ENCODE measurements at places on chromosomes 6 and 20.

GRCh38 chr20:17985388-17986018 lies 16.7 kb downstream of the MGME1 start:
- DNase-seq = no peak

DNA sequence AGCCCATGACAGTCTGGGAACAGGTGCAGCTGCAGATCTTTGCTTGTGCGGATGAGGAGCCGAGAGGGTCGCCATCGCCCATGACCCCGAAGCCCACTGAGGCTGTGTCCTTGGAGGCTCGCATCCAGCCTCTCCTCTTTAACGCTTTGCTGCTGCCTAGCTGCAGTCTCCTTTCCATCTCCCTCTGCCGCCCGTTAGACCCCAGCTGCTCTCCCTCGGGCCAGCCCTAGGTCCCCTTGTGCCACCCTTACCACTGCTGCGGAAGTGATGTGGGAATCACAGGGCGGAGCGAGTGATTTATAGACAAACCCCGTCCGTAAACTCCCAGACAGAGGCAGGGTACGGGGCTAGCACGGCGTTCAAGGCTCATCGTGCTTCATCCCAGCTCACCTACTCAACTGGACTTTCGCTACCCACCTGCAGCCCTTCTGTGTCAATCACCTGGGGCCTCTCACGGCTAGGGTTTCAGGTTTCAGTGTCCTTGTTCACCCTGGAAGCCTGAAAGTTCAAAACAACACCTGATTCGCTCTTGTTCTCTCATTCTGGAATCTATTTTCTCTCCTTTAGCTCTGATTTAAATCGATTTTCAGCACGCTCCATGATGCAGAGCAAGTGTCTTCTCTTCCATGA lies 76.1 kb downstream of the PAX1 start:
- DNase-seq = no peak

DNA sequence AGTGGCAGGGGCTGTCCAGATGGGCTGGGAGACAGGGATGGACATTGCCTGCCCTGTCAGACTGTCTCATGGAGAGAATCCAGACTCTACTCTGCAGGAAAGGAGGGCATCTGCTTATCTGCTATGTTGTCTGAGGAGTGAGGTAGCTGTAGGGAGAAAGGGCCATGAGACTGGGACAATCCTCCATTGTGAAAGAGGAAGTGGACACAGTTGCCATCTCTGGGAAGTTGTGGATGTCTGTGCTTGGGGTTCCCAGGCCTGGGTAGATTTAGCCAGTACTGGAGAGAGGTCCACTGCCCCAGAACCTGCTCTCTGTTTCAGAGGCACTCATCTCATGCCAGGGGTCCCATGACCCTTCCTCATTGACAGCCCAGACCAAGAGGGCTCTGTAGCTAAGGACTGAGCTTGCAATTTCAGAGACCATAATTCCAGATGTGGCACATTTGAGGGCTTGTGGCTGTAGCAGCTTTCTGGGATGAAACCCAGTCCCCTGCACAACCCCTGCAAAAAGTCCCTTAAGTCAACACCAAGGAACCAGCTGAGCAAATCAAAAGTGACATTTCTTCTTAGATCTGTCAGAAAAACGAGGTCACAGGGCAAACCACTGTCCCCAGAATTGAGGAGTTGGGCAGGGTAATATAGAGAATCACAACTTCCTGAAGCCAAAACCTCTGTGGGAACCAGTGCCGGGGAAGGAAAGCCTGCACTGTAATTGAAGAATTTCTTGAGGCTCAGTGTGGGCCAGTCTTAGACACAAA lies 4.1 kb upstream of the SIRPG start:
- DNase-seq = no peak

GRCh38 chr6:39568896-39569295 lies 156.3 kb downstream of the KIF6 start:
- peak; percentile 3 for DNase-seq

DNA sequence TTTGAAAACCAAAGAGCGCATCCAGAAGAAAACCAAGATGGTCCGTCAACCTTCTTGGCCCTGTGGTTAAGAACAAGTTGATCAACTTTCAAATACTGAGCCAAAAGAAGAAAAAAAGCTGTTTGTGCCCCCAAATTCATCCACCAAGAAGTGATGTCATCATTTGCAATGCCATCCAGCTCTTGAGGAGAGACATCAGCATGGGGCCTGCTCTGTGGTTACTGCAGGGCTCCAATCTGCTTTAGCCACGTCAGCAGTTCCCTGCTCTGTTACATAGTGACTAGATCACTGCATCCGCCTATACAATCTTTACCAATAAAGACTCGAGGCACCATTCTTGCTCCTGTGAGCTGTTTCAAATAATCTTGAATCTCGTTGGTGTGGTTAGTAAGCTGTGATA lies 75.0 kb upstream of the BLCAP start:
- DNase-seq = no peak

GRCh38 chr6:145508107-145508506 lies 227.2 kb downstream of the EPM2A start:
- DNase-seq = no peak

- no peak for DNase-seq
Observed at GRCh38 chr6:34973547-34974248, 84.6 kb downstream of the ANKS1A start.

DNA sequence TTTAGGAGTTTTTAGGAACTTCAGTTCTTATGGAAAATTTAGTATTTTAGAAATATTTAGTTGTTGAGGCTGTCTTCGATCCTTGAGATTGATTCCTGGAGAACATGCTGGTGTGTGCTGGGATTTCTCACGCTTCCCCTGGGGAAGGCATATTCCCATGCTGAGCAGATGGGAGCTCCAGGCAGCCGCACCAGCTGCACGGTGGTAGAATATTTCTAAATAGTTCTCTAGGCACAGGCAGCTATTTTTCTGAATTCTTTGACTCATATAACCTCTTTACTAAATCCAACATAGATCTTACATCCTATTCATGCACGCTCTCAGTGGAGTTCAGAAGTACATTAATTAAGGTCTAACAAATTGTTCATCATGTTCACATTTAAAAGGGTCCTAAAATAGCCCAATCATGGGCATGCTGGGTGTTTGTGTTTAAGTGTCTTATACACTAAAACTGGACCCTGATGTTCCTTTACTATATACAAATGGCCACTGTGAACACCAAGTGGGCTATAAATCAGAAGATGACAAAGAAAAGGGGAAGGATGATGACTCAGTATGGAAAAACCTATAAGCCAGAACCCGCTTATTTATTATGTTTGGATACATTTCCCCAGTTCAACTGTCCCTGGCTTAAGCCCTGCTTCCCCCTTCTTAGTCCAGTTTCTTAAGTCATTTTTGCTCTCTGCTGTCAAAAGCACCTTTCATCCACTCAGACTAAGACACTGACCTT lies 138.5 kb downstream of the UST start:
- peak; percentile 76 for DNase-seq

- no peak for DNase-seq
Observed at GRCh38 chr6:12148841-12149240, 136.7 kb downstream of the HIVEP1 start.

- DNase-seq = no peak
Observed at GRCh38 chr20:63091901-63092659, 85.3 kb upstream of the BHLHE23 start.

DNA sequence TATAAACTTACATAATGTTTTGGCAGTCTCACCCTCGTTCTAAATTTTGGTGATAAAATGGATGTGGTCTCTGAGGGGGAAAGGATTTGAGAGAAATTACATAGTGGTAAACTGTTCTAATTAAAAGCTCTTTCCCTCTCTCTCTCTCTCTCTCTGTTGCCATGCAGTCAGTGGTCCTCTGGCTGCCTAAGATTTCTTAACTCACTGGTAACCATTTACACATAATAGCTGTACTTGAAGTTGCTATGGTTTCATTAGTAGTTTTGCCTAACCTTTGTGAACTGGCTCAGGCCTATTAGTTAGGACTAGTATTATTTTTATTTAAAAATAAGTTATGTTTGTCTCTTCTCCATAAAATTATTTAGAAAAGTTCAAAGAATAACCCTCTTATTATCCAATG lies 42.0 kb downstream of the MAPK14 start:
- DNase-seq = no peak

DNA sequence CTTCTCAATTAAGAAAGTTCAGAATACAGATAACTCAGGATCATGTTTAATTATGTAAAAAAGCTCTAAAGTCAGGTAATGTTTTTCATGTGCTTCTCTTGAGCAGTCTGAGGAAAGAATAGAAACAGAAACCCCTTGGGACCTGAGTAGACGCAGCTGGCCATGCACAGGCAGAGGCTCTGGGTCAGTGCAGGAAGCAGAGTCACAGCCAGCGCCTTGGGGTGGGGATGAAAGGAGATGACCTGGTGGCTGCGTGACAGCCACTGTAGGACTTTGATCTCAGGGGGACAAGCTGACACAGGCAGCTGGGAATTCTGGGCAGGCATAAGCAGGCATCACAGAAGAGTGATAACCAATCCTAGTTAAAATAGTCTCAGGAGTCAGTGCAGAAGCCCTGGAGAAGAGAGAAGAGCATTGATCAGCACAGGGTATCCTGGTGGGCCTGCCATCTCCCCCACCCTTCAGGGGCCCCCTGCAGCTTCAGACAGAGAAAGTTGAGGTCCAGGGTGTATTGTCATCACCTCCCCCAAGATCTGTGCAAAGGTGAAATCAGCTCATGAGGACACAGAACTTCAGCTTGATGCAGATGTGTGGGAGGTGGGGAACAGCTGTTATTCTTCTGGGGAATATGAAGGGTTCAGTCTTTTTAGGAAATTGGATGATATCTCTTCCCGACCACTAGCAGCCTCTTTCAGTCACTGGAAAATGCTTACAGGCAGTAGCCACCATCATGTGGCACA lies 6.4 kb downstream of the HLA-DQB1 start:
- DNase-seq = no peak

- DNase-seq = no peak
Observed at GRCh38 chr20:14832630-14833029, 495.2 kb upstream of the FLRT3 start.

DNA sequence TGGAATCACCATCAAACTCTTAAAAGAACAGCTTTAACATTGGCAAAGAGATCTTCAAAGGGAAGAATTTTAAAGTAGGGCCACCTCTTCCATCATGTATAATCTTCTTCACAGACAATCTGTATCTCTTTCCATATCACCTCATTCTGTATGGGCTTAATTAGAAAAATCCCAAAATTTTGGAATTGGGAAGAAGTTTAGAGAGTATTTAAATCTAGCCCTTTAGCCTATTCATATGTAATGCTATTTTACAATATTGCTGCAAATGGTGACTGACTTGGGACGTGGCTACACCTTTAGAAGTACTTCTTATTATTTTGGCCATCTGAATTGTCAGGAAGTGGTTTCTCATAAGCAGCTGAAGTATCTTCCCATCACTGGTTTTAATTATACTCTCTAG lies 474.3 kb downstream of the RFPL4B start:
- DNase-seq = no peak

- DNase-seq = no peak
Observed at GRCh38 chr6:16836144-16836981, 75.1 kb upstream of the ATXN1 start.

- no peak for DNase-seq
Observed at GRCh38 chr6:150275489-150275888, 93.3 kb upstream of the IYD start.

DNA sequence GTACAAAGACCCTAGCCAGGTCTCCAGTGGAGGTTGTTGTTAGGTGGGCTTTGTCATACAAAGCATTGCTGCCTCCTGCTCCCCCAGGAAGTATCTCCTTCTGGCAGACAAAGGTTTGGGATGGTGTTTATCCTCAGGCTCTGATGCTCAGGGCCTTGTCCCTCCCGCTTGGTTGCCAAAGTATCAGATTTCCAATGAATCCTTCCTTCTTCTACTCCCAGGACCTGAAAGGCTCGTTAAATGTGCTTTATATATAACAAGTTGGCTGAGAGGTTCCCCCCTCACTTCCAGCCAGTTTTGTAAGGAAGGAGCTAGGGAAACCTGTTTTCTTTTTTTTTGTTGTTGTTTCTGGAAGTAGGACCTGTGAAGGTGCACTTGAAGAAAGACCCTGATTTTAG lies 14.4 kb downstream of the PTK7 start:
- no peak for DNase-seq

DNA sequence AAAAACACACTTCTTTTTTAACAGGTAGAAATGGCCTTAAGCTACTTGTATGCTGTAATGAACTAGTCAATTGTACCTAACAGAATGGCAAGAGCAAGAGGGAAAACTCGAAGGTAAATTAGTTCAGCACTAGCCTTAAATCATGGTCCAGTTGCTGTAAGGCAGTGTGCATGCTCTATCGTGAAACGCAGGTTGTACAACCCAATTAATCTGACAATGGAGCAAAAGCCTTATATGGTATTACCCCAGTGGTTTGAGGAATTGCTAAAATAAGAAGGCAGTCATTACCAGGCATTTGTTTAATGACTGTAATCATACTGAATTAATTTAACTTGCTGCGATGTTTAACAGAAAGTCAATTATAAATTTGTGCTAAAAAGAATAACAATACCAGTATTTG lies 69.3 kb upstream of the SOX4 start:
- DNase-seq = no peak

- no peak for DNase-seq
Observed at GRCh38 chr6:157194110-157194509, 129.2 kb downstream of the TMEM242 start.

- DNase-seq = peak; percentile 47
Observed at GRCh38 chr6:113375950-113376846, 480.9 kb upstream of the MARCKS start.

GRCh38 chr6:2186516-2186915 lies 58.9 kb downstream of the GMDS start:
- DNase-seq = no peak

DNA sequence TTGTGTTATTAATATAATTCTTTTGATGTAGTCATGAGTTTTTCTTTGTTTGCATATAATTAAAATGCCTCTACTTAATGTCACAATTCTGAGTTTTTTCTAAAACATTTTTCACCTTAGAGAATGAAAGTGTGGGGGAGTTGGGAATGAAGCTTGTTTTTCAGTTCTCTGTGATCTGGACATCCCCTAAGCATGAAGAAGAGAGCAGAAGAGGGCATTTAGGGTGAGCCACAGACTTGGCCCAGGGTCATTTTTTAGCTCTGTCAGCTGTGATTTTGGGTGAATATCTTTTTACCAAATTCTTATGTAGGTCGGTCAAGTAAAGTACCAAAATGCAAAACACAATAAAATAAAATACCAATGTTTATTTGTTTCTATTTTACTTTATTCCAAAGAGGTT lies 3.9 kb downstream of the OTOR start:
- DNase-seq = no peak

DNA sequence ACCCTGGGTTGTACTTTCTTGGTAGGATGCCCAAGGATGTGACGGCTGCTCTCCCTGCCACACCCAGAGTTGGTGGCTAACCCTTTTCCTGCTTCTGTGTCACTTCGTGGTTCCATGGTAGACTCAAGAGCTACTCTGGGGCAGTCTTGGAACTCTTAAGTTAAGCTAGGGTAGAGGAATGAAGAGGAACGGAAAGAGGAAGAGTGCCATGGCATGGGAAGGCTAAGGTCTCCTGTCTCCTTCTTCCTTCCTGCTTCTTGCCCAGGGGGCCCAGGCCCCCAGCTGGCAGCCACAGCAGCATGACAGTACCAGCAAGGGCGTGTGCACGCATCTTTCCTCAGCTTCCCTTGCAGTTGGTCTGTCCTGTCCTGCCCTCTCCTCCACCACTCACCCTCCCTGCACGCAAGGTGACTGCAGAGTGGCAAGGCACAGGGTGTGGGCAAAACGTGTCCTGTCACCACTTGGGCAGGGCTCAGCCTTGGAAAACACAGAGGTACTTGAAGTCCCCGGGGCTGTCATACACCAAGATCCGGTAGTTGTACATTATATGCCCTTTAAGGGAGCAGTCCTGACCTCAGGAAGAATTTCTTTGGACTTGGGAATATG lies 39.8 kb upstream of the TGM3 start:
- DNase-seq = no peak

All from A172 (cell line).